ENCODE measurements at places on chromosomes 3 and 15.

DNA sequence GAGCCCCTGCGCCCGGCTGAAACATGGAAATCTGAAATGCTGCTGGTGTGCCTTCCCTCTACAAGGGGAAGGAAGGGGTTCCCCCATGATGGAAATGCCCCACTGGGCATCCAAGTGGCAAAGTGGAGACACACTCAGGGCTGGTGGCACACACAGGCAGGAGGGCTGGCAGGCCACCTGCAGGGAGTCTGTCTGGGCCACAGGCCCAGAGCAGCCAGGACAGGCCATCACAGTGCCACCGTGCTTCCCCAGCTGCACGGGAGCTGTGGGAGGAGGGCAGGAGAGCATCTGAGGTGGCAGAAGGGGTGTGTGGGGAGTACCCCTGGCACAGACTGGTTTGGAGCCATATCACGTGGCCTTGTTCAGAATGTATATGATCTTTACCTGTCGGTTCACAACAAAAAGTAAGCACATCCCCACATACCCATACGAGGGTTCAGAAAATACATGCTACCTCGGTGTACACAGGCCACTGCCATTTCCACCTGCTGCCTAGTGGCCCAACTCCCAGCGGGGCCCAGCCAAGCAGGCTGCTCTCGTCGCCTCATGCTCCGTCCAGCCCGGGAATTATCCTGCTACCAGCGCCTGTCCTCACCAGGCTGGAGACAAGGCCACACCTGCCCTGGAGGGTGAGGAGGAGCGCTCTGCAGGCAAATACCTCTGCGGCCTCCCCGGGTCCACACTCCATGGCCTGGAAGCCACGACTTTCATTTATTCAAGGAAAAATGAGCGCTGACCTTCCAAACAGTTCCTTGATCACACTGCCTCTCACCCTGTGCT lies 22.6 kb upstream of the DUSP7 start:
- DNase-seq: no peak

- peak; percentile 42 for DNase-seq
Measured at GRCh38 chr3:98343647-98344507, 9.8 kb upstream of the OR5K4 start.

GRCh38 chr3:53242642-53243041 lies 13.2 kb downstream of the TKT start:
- DNase-seq: no peak

GRCh38 chr15:50113992-50114780 lies 4.8 kb downstream of the ATP8B4 start:
- DNase-seq: no peak

DNA sequence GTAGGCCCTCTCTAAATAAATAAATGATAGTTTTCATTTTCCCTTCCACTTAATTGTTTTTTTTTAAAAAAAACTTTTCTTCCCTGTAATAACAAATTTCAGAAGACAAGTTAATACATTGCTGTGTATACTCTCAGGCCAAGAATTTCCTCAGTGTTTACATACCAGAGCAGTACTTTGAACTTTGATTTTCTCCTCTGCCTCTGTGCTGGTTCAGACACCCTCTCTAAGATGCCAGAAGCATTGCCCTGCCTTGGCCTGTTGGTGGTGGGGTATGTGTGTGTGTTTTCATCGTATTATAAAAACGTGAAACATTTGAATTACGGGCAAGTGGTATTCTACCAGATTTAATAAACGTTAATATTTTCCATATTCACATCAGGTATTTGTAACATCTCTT lies 70.1 kb downstream of the SMAD3 start:
- DNase-seq: peak; percentile 85

DNA sequence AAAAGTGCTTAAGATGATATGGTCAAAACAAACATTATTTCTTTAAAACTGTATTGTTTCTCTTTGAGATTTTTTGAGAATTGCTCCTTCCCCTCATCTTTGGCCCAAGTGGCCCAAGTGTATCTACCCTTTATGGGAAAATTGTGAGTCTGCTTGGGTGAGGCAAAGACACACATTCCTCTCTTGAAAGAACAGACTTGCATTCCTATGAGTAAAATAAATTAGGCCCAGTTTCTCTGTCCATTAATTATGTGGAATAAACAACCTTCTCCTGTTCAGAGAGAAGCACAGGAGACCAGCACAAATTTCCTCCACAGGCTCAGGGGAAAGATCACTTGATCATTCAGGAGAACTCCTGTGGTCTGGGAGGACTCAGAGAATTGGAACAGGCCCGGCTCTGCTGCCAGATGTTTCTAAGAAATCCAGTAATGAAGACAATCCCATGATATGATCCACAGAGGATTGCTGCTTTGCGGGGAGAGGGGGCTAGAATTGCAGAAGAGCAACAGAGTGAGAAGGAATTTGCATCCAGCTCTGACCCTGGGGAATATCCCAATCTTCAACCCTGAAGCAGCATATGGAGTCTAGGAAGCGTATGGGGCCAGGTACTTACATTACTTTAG lies 53.8 kb upstream of the BOC start:
- no peak for DNase-seq

DNA sequence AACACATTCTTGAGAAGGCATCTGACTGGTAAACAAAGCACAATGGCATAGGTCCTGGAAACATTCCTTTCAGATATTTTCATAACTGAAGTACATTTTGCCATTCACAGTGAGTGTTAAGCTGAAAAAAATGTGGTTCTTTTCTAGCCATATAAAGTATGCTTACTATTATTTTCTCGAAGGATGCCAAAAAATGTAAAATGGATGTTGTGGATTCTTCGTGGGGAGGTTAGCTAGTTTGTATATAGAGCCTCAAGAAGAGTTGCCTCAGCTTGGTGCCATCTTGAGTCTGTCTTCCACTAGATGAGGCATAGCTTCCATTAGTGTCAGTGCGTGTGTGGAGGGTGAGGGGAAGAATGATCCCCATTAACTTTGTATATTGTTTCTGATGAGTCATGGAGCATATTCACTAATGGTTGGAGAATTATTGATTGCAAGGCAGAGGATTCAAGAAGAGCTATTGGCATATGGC lies 4.1 kb downstream of the MBNL1 start:
- peak; percentile 33 for DNase-seq

- DNase-seq: peak; percentile 64
Measured at GRCh38 chr15:100849021-100849854, 30.4 kb upstream of the ALDH1A3 start.

- no peak for DNase-seq
Measured at GRCh38 chr15:42082823-42083604, 11.3 kb downstream of the PLA2G4D start.

GRCh38 chr3:147462856-147463255 lies 53.7 kb downstream of the ZIC1 start:
- no peak for DNase-seq

GRCh38 chr15:94704421-94704820 lies 473.1 kb downstream of the MCTP2 start:
- DNase-seq: no peak

- DNase-seq: no peak
Measured at GRCh38 chr3:188183452-188183851, 29.5 kb downstream of the LPP start.

DNA sequence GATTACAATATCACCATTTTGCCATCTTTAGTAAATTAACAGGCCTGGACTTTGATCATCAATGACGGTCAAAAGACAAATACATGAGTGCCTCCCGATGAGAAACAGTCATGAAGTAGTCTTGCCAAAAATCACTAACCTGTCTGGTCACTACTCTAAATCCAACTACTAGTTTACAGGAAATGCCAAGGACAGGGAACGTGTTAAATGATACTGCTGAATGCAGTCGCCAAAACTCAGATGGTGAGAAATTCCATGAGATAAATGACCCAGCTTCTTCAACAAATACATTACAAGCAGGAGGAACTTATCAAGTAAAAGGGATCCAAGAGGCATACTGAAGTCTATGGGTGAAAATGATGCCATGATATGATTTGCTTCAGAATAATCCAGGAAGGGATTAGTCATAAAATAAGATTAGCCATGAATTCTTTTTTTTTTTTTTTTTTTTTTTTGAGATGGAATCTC lies 35.8 kb upstream of the ATP13A3 start:
- no peak for DNase-seq

DNA sequence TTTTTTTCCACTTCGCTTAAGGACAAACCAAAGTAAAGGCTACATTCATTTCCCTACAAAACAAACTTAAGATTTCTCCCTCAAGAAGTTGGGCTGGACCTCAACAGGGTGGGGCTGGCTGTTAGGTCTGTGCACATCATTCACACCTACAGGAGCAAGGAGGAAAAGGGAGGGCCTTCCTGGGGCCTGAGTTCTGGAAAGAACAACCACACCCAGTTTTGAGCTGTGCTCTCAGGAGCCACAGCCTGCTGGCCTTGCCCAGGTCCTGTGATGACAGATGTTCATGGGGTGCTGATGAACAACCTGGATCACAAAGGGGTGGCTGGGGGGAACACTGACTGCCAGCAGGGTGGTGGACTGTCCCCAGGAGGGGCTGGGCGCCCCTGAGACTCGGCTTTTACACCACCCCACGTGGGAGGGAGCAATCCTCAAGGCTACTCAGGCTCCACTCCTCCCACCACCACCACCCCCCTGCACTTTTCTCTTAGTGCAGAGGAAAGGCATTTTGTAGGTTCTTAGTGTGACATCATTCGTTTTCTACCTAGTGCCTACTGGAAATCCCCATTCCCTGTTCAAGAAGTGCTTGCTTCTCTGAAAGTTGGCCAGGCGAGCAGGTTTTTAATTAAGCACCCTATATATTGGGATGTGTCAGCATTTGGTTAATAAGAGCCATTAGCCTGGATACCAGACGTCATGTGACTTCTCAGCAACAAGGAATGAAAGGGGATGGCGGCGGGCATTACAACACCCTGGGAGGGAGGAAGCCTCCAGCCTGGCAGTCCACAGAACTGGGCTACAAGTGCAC lies 35.7 kb downstream of the CCNB2 start:
- DNase-seq: no peak
